Posterior cingulate gyrus (tissue), 11 donors: ENCODE measurements at places on chromosomes 1 and 21.

DNA sequence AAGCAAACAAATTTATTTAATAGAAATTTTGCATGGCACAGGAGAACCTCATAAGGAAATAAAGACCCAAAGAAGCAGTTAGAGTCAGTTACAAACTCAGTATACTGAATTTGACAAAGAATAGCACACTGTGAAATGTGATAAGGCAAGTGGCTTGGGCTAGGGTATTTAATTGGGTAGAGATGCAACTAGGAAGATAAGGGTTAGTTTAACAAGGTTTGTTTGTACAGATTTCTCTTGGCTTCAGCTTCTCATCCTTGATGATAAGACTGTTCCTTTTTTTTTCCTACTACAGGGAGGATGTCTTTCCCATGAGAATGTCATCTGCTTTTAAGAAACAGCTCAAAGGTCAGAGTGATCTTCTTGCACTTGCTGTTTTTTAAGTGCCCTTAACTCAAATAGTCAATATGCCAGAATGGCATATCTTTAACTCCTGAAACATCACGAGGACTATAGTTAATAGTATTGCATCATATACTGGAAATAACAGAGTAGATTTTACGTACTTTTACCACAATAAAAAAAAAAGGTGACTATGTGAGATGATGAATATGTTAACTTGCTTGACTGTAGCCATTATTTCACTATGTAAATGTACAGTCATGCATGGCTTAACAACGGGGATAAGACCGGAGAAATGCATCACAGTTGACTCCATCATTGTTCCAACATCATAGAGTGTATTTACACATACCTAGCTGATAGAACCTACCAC, 9.2 kb upstream of the TRAF3IP3 start:
- DNase-seq: no peak

GRCh38 chr1:186486061-186486460, 25.1 kb upstream of the PDC start:
- no peak for DNase-seq

DNA sequence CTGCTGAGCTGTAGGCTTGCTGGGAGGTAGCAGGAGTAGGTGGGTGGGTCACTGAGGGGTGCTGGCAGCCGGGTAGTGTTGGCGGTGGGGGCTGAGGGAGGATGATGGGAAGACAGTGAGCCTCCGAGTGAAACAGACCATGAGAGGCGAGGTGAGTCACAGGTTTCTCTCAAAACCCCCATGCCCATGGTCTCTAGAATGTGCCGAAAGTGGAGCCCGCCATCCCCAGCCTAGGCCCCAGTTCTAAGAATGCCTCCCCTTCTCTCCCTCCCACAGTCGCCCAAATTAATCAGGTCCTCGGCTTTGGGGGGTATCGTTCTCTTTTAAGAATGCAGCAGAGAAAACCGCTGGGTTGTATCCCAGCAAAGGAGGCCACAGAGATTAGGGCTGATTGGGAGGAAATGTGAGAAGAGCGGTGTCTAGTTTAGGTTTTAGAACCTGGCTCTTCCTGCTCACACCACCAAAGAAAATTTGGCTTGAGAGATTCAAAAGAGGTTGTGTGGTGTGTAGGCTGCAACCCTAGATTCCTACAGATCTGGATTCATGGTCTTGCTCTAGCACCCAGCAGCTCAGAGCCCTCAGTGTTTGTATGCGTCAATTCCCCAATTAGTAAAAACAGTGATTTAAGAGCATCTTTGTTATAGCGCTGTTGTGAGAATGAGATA, 27.7 kb upstream of the IL19 start:
- DNase-seq: no peak

GRCh38 chr1:212920896-212921295, 29.4 kb upstream of the VASH2 start:
- no peak for DNase-seq

DNA sequence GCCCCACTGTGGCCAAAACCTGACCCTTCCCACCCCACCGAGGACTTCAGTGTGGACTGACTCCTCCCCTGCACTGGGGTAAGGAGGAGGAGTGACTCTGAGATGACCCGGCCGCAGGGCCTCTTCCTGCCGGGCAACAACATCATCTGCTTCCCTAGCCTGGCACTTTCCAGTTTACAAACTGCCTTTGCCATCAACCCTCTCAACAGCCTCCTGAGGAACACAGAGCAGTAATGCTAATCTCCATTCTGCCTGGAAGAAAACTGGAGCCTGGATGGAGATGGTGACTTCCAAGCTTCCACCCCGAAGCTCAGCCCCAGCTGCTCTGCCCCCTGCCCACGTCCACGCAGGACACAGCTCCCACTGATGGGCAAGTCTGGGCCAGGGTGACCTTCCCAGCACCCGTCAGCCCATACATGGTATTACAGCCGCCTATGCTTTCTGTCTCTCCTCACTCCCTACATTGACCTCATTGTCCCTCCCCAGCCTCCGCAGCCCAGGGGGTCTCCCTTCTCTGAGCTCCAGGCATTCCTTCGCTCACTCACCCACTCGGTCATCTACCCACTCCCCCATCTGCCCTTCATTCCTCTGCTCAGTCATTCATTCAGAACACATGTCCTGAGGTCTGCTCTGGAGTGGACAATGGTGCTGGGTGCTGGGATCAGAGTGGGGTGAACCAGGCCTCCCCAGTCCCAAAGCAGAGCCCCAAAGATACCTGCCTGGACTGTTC, 34.2 kb downstream of the RAP1GAP start:
- DNase-seq: no peak
